ENCODE measurements at places on chromosomes 2 and 18. TPM values are rescaled to one million over a fixed set of nuclear protein-coding genes. Genes with fewer than 3 reads are reported as not detected.

The CASP10 gene
- 1.2 TPM for total RNA-seq

The PDE1A gene
- 0.32 TPM for total RNA-seq

The SMYD1 gene
- not detected for total RNA-seq

DNA sequence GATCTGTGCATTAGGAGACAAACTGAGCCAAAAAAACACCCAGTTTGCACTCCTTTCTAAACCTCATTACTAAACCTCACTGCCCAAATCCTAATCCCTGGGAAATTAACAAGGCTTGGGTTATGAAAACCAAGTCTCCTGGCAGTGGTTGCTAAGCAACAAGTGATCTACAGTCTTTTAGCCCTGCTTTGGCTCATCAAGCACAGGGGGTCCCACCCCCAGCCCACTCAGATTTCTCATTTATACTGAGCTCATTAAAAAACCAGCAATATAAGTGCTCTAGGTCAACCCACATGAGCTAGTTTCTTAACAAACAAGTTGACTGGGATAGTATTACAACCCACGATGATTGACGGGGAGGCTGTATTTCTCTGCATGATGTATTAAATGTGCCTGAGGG is 18.4 kb downstream of the DNER start:
- H3K36me3 ChIP-seq = no peaks in the 10 kb centered on the region
- no peaks in the 10 kb centered on the region for H3K27me3 ChIP-seq
- no peaks in the 10 kb centered on the region for H3K4me1 ChIP-seq
- no peak for DNase-seq

- no peaks in the 10 kb centered on the region for H3K4me1 ChIP-seq
- DNase-seq = no peak
- H3K4me3 ChIP-seq = no peak overlapping the region
- no peak overlapping the region for H3K27ac ChIP-seq
- peaks cover 22% of the 10 kb centered on the region for H3K27me3 ChIP-seq
Measured at GRCh38 chr2:231884438-231885140, 41.6 kb downstream of the NPPC start.

GRCh38 chr2:64838817-64839216 is 150.4 kb upstream of the SLC1A4 start:
- H3K27me3 ChIP-seq = no peaks in the 10 kb centered on the region
- no peaks in the 10 kb centered on the region for H3K36me3 ChIP-seq
- peak overlapping the region; percentile 76 for H3K27ac ChIP-seq
- H3K4me1 ChIP-seq = peaks cover 23% of the 10 kb centered on the region
- peak; percentile 93 for DNase-seq

GRCh38 chr2:26469092-26469710 is 8.7 kb downstream of the OTOF start:
- H3K4me3 ChIP-seq = no peak overlapping the region
- H3K36me3 ChIP-seq = no peaks in the 10 kb centered on the region
- no peak overlapping the region for H3K27ac ChIP-seq

DNA sequence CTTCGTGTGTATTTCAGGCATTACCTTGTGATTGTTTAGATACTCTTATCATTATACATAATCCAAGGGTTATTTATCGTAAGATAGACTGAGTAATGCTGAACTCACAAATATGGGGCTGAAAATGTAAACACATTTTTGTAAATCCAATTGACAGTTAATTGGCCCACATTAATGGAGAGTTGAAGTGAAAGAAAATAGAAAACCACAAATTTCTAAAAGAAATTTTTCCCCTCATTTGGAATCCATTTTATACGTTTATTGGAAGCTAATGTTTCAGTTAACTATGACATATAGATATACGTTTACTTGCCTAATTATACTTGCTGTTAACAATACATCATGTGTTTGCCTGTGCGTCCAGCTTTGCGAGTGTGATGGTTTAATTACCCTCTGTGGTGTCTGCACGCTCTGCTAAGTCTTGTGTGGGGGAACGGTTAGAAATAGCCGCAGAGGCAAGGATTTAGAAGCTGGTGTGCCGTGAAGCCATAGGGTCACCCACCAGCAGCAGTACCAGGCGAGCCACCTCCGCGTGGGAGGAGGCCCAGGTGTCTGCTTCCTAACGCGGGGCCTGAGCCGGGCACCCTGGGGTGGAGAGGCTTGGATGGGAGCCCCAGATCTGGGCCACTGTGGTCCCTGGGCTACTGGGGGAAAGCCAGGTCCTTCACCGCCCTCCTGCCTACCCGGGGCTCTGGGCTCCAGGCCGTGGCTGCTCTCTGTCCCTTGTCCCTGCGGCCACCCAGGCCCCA is 38.0 kb downstream of the TSHZ1 start:
- no peak for DNase-seq
- H3K36me3 ChIP-seq = no peaks in the 10 kb centered on the region
- peak overlapping the region; percentile 56 for H3K4me3 ChIP-seq
- H3K27me3 ChIP-seq = no peaks in the 10 kb centered on the region
- peaks cover 5% of the 10 kb centered on the region for H3K4me1 ChIP-seq
- peak overlapping the region; percentile 50 for H3K27ac ChIP-seq

DNA sequence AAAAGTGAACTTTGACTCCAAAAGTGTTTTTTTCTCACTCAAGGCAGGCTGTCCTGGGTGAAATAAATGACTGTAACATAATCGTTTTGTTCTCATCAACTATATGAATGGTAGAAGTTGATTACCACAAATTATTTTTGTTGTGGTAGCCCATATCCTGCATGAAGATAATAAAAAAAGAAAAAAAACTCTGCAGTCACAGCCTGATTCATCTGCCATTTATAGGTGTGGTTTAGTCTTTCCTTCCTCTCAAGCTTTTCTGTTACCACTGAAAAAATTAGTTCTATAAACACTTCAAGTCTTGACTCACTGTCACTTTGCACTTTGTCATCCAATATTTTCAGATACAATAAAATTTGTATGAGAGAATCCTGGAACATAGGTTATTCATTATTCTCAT is 522.0 kb downstream of the PLCL1 start:
- H3K36me3 ChIP-seq = no peaks in the 10 kb centered on the region
- peak; percentile 14 for DNase-seq
- H3K4me1 ChIP-seq = no peaks in the 10 kb centered on the region
- no peaks in the 10 kb centered on the region for H3K27me3 ChIP-seq
- H3K4me3 ChIP-seq = no peak overlapping the region

Data from astrocyte (in vitro differentiated cells and primary cell).